CD4-positive, alpha-beta T cell treated with Interleukin-15 for 1 hour (primary cell): ENCODE measurements at places on chromosomes 2 and 18.

DNA sequence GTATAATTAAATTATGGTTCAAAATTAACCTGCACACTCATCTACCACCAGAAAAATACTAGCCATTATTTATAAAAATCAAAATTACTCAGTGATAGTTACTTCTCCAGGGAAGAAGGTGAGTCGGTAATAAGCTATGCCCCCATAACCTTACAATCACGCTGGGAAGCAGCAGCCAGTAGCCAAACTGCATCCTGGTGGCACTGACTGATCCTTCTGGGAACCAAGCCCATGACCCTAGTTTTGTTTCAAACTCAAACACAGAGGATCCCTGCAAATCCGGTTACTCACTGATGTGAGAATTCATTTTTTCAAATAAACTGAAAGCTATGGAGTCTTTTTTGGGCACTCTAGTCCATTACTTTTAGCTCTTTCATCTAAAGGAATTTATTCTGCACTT, 88.2 kb upstream of the VWC2L start:
- no peak for DNase-seq

DNA sequence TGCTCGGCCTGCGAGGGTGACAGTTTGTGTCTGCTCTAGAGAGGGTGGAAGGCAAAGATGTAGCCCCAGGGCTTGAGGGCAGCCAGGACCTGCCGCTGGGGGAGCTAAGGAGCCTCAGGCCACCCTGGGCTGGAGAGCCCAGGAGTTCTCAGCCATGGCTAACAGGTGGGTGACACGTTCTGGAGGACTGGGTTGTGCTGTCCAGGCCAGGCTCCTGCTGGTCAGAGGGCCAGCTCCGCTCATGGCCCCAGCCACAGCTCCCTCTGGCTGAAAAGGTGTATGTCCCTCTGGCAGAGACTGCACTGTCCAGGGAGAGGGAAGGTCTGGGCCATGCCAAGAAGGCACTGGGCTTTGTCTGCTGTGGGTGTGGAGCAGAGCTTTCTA, 19.2 kb downstream of the TMEM185B start:
- DNase-seq: no peak

GRCh38 chr18:944440-944839, 39.8 kb downstream of the ADCYAP1 start:
- DNase-seq: no peak

- no peak for DNase-seq
Observed at GRCh38 chr2:219726916-219727315, 99.5 kb downstream of the SLC4A3 start.

- DNase-seq: no peak
Observed at GRCh38 chr2:55061523-55062344, 11.5 kb upstream of the RTN4 start.
